ENCODE measurements at places on chromosomes 6 and 20.

DNA sequence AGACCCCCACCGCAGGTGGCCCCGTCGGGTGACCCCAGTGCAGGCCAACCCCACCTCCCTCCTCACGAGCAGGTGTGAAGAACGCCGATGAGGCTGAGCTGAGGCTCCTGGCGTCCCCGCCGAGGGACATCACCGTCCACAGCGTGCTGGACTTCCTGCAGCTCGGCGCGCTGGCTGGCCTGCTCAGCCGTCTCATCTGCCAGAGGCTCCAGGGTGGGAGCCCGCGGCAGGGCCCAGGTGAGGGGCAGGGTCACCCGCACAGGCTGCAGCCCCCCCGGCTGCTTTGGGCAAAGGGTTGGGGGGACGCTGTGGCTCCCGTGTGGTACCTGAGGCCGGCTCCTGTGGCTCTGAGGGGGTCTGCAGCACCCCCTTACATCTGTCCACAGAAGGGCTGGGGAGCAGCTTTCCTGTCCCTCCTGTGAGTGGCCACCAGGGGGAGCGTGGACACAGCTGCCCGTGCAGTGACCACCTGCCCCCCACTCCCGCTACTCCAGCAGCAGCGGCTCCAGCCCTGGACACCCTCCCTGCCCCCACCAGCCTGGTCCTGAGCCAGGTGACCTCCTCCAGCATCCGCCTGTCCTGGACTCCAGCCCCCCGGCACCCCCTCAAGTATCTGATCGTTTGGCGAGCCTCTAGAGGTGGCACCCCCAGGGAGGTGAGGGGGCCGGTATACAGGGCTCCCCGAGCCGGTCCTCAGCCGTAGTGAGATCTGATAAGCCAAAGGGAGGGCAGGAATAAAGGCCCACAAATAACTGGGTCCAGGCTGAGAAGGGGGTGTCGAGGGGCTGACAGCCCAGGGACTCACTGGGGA lies 16.5 kb downstream of the COL20A1 start:
- no peaks in the 10 kb centered on the region for H3K36me3 ChIP-seq
- no peak for DNase-seq
- no peak overlapping the region for H3K4me3 ChIP-seq
- H3K27ac ChIP-seq = no peak overlapping the region
- no peaks in the 10 kb centered on the region for H3K4me1 ChIP-seq

- H3K27ac ChIP-seq = no peak overlapping the region
- no peak for DNase-seq
- no peak overlapping the region for H3K4me3 ChIP-seq
- H3K27me3 ChIP-seq = peaks cover 9% of the 10 kb centered on the region
- peaks cover 4% of the 10 kb centered on the region for H3K4me1 ChIP-seq
- no peaks in the 10 kb centered on the region for H3K36me3 ChIP-seq
Measured at GRCh38 chr6:56370561-56371211, 123.3 kb upstream of the COL21A1 start.

DNA sequence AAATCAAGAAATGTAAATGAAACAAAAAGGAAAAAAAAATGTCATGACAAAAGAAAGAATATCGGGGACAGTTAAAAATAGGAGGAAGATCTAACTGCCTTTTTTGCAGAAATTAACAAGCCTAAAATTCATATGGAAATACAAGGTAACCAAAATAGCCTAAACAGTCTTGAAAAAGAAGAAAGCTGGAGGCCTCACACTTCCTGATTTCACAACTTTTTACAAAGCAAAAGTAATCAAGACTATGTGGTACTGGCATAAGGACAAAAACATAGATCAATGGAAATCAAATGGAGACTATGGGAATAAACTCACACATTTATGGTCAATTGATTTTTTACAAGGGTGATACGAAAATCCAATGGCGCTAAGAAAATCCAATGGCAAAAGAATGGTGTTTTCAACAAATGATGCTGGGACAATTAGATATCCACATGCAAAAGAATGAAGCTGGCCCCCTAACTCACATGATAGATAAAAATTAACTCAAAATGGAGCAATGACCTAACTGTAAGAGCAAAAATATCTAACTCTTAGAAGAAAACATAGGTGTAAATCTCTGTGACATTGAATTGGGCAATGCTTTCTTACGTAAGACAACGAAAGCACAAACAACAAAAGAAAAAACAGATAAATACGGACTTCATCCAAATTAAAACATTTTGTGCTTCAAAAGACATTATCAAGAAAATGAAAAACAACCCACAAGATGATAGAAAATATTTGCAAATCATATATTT lies 24.5 kb downstream of the MAP3K5 start:
- peaks cover 21% of the 10 kb centered on the region for H3K4me1 ChIP-seq
- DNase-seq = no peak
- no peaks in the 10 kb centered on the region for H3K27me3 ChIP-seq
- no peaks in the 10 kb centered on the region for H3K36me3 ChIP-seq
- no peak overlapping the region for H3K27ac ChIP-seq
- H3K4me3 ChIP-seq = no peak overlapping the region

GRCh38 chr6:144480473-144480872 lies 195.3 kb downstream of the UTRN start:
- H3K27ac ChIP-seq = no peak overlapping the region
- no peaks in the 10 kb centered on the region for H3K4me1 ChIP-seq
- no peak overlapping the region for H3K4me3 ChIP-seq
- DNase-seq = no peak

DNA sequence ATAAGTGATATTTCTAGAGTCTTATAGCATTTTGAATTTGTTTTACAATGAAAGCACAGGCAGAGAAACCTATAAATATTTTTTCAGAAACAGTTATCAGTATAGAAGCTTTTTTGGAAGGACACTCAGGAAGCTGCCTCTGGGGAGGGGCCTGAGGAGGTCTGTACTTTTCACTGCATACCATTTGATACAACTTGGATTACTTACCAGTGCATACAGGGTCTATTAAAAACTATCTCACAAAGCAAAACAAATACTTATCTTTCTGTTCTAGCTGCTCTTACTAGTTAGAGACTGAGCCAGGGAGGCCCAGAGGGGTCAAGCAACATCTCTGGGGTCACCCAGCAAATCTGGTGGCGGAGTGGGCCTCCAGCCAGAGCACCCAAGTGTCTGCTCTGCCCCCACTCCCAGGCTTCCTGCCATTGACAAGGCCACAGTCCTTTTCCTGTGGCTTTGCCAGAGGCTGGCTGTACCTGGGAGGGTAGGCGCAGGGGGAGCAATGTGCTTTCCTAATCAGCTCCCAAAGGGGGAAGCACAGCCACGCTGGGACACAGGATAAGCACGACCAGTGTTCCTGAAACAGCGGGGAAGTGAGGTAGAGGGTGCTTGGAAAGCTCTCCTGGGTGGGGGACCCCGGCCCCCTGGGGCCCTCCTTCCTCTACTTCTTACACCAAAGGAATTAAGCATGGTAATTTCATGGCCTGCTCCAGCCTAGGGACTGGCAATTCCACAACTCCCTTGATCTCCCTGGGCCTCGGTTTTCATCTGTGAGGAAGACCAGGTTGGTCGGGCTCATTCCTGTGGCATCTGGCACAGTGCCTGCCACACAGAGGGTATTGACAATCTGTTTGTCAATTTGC lies 7.8 kb downstream of the TCF15 start:
- H3K4me3 ChIP-seq = no peak overlapping the region
- peaks cover 7% of the 10 kb centered on the region for H3K27me3 ChIP-seq

DNA sequence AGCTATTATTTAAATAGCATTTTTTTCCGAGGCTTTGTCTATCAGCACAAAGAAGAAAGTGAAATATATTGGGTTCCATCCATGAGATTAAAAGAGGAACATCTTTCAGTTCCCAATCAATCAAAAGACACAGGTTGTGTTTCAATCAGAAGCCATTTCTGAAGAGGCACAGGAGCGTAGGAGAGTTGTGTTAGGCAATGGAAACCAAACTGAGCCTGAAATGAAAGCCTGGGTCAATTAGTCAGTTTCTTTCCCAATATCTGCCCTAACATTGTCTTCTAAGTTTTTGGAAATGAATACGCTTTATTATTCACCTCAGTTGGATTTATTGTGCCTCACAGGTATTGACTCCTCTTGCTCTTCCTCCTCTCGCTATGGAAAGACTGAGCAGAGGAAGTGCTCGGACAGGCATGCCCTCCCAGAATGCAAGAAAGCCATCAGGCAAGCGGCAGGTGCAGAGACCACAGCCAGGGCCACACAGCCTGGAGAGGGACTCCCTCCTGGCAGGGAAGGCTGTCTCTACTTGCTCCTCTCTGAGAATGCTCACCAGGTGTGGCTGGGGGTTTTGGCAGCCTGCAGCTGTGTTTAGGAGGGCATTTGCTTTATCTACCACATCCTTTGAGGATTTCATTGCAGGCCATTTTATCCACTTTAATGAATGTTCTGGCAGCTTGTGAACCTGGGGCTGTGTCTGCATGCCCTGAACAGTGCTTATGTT lies 100.8 kb upstream of the NEDD9 start:
- H3K4me1 ChIP-seq = peaks cover 63% of the 10 kb centered on the region
- H3K27ac ChIP-seq = no peak overlapping the region
- H3K4me3 ChIP-seq = no peak overlapping the region
- no peak for DNase-seq

DNA sequence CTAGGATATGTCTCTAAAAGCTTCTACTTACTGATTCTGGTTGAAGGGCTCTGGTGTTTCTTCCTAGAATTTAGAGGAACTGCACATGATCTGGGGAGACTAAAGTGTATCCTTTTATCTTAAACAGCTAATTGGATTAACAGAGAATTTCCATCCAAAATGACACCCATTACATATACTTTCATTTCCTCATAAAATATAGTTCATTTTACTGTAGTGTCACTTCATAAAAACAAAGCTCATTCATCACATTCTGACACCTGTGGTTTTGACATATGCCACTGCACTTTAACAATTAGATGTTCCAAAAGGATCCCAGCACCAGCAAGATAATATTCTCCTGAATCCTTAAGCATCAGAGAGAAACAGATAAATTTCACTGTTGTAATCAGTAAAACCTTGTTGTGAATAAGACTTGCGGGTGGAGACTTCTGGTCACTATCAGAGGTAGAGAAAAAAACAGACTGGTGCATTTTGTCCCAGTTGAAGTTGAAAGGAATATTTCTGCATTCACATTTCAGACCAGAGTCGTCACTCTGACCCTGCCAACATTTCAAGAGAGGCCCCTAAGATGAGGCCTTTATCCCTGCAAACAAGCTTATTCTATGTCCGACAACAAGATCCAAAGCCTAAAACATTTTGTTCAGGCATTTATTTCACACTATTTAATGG lies 175.3 kb upstream of the BMP5 start:
- H3K27ac ChIP-seq = no peak overlapping the region
- H3K4me1 ChIP-seq = no peaks in the 10 kb centered on the region
- H3K27me3 ChIP-seq = no peaks in the 10 kb centered on the region

DNA sequence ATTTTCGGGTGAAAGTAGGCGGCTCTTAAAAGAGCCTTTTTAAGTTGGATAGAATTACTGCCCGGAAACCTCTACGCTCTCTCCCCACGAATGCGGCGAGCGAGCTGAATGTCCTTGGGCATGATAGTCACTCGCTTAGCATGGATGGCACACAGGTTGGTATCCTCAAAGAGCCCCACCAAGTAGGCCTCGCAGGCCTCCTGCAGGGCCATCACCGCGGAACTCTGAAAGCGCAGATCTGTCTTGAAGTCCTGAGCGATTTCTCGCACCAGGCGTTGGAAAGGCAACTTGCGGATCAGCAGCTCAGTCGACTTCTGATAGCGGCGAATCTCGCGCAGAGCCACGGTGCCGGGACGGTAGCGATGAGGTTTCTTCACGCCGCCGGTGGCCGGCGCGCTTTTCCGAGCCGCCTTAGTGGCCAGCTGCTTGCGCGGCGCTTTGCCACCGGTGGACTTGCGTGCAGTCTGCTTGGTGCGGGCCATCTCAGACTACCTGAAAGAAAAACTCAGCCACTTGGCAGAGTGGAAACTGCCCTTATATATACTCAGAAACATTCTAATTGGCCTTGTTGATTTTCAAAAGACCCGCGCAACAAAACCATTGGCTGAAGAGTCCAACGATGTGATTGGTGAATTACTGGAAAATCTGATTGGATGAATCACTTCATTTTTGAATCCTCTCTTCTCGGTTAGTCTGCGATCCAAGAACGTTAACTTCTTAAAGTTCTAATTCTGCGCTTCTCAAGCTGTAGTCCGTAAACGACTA lies 93.9 kb upstream of the BTN3A2 start:
- no peaks in the 10 kb centered on the region for H3K27me3 ChIP-seq
- peak; percentile 93 for DNase-seq
- peaks cover 28% of the 10 kb centered on the region for H3K4me1 ChIP-seq
- peak overlapping the region; percentile 20 for H3K27ac ChIP-seq

DNA sequence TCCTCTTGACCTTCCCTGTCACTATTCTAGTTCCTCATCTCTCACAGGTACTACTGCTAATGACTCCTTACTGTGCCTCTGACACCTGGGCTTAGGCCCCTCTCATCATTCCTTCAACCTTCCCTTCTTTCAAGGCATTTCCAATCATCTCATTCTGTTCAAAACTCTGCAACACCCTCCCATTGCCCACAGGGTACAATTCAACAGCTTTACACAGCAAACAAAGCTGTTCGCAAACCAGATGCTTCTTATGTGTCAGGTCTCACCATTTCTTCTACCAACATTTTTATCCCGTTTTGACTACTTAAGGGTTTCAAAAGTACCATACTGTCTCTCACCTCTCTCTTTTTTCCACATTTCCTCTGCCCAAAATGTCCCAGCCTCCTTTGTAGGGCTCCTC lies 84.4 kb upstream of the ID4 start:
- no peaks in the 10 kb centered on the region for H3K4me1 ChIP-seq
- no peak overlapping the region for H3K4me3 ChIP-seq
- H3K27me3 ChIP-seq = peaks cover 4% of the 10 kb centered on the region
- no peaks in the 10 kb centered on the region for H3K36me3 ChIP-seq

DNA sequence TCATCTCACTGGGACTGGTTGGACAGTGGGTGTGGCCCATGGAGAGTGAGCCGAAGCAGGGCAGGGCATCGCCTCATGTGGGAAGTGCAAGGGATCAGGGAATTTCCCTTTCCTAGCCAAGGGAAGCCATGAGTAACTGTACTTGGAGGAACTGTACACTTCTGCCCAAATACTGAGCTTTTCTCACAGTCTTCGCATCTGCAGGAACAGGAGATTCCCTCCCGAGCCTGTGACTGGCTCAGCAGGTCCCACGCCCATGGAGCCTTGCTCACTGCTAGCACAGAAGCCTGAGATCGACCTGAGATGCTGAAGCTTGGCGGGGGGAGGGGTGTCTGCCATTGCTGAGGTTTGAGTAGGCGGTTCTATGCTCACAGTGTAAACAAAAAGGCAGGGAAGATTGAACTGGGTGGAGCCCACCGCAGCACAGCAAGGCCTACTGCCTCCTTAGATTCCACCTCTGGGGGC lies 10.4 kb upstream of the CALHM5 start:
- peaks cover 17% of the 10 kb centered on the region for H3K27me3 ChIP-seq
- peaks cover 7% of the 10 kb centered on the region for H3K36me3 ChIP-seq
- H3K4me1 ChIP-seq = no peaks in the 10 kb centered on the region
- H3K4me3 ChIP-seq = no peak overlapping the region
- no peak overlapping the region for H3K27ac ChIP-seq

- H3K27ac ChIP-seq = no peak overlapping the region
- H3K4me1 ChIP-seq = no peaks in the 10 kb centered on the region
- H3K4me3 ChIP-seq = no peak overlapping the region
- H3K27me3 ChIP-seq = peaks cover 7% of the 10 kb centered on the region
- no peaks in the 10 kb centered on the region for H3K36me3 ChIP-seq
Measured at GRCh38 chr6:25670793-25671513, 18.9 kb downstream of the SCGN start.

All from naive thymus-derived CD8-positive, alpha-beta T cell (primary cell).